ENCODE measurements at places on chromosomes 3 and 15.

GRCh38 chr15:101686718-101687117 lies 34.5 kb upstream of the TM2D3 start:
- DNase-seq: no peak

GRCh38 chr3:98454929-98455328 lies 8.1 kb upstream of the OR5K1 start:
- DNase-seq: no peak

DNA sequence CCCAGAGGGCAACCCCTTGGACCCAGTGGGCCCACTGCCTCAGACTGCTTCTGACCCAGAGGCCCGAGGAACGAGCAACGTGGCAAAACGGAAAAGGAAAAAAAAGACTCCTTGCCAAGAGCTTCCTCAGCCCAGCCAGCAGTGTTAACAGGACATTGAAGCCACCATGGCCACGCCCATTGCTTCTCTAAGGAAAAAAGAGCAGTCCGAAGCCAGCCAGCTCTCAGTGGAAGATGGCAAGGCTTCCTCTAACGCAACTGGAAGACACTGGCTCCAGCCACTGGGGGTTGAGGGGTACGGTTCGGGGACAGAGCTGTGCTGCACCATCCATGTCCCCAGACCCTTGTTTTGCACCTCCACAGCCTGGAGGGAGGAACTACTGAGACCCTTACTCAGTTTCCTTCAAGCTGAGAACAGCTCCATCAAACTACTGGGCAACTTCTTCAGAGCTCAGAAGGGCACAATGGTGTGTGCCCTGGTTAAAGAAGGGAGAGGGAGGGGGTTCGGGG lies 10.7 kb downstream of the BMF start:
- no peak for DNase-seq

- no peak for DNase-seq
These were observed 1.8 kb downstream of the NUSAP1 start for GRCh38 chr15:41334293-41335120.

DNA sequence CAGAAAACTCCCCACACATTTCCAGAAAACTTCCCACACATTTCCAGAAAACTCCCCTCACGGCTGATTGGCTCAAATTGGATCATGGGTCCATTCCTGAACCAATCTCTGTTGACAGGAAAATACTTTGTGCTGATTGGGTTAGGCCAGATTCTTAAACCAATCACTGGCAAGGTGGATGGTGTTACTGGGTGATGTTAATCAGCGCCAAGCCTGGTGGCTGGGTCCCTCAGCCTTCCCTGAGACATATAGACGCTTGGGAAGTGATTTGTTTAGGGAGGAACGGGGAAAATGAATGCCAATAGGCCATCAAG lies 199.4 kb upstream of the UBE2E2 start:
- DNase-seq: no peak

DNA sequence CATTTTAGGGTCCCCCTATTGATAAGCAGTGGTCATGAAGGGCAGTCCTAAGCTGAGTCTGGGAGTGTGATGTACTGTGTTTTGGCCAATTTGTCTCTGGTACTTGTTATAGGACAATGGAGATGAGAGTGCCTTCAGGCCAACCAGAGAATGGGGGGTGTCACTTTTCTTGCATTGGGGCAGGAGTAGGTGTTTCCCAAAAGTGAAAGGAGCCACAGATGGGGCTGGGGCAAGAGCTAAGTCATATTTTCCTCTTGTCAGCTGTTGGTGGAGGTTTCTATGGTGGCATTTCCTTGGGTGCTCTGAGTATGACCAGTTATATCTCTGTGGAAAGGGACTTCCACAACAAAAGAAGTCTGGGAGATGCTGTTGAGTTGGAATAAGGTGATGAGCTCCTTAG lies 24.7 kb upstream of the BSN start:
- no peak for DNase-seq

DNA sequence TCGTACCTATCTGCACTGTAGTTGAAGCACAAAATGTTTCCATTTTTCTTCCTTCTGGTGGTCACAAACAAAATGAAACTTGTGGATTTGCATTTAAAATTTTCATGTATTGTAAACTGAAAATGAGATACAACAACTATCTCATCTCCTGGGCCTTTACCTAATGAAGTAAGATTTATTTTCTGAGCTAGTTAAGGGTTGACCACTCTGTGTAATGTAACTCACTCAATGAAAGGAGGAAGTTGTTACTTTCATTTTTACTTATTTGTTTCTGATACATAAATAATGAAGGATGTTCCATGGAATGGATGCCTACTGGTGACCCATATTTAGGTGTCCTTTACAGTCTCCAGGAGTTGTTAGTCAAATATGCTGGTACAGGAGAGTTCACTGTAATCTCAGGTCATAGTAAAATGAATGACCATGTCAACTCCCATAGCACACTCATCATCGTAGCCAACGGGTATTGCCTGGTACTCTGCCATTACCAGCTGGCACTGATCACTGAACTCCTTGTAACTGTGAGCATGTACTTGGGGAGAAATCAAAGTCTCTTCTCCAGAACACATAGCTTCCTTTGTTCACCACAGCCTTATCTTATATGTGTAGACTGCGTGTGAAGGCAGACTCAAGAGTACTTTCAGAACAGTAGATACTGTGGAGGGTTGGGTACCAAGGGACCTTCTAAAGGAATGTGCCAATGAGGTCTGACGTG lies 474.2 kb upstream of the ROBO2 start:
- DNase-seq: no peak

- no peak for DNase-seq
These were observed 31.1 kb downstream of the ATP2B2 start for GRCh38 chr3:10474275-10474646.

- DNase-seq: no peak
These were observed 862.5 kb downstream of the CADM2 start for GRCh38 chr3:85821130-85821756.

DNA sequence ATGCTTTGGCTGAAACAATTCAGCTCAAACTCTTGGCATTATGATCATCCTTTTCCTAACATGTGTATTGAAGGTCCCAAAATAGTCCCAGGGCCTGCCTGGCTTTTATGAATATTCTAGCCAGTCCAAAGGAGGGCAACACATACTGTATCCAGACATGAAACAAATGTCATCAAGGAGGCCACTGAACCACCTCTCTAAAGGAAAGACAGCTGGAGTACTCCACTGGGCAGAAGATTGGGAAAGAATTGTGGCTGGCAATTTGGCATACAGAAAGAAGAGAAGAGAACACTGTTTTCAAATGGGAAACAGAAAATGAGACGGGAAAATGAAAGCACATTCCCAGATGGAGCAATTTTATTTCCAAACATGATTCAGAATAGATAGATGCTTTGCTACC lies 80.6 kb downstream of the NCEH1 start:
- no peak for DNase-seq

DNA sequence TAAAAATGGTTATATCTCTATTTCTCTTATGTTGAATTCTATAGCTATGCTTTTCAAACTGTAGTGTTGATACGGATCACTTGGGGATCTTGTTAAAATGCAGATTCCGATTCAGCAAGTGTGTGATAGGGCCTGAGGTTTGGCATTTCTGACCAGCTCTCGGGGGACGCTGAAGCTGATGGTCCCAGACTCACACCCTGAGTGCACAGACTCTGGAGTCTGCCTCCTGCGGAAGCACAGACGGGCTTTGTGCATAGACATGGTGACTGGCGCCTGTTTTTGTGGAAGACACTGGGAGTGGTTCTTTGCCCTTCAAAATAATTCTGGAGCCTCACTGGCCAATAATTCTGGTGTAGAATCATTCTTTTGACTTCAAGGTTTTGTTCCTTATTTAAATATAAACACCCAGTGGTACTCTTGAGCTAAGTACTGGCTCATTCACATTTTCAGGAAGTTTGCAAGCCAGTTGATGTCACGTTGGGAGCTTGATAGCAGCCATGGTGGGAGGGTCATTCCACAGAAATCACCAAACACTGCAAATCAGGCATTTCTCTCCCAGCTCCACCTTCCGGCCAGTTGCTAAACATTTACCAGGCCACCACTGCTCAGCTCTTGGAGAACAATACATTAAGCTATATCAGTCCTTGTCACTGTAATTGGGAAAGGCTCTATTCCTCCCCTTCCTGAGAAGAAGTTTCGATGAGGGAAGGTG lies 19.2 kb downstream of the CLDN11 start:
- DNase-seq: no peak

GRCh38 chr3:194286375-194287146 lies 64.6 kb downstream of the CPN2 start:
- no peak for DNase-seq

DNA sequence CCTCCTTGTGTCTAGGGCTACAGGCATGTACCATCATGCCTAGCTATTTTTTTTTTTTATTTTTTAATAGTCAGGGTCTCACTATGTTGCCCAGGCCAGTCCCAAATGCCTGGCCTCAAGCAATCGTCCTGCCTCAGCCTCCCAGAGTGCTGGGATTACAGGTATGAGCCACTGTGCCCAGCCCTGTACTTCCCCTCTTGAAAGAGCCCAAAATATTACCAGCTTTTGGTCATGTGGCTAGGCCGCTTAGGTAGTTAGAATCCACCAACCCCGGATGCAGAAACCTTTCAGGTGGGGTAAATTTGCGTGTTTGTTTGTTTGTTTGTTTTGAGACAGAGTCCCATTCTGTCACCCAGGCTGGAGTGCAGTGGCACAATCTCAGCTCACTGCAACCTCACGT lies 132.8 kb upstream of the C2CD4B start:
- no peak for DNase-seq

- no peak for DNase-seq
These were observed 251.3 kb downstream of the CTNNB1 start for GRCh38 chr3:41450416-41451231.
